Mammary microvascular endothelial cell (primary cell): ENCODE measurements at places on chromosomes 4 and X. TPM values are rescaled to one million over a fixed set of nuclear protein-coding genes. Genes with fewer than 3 reads are reported as not detected.

Gene NPY2R
- total RNA-seq: not detected in 2 replicates

Gene KLB
- under 0.01 TPM in 1 of 2 replicates, not detected in the other for total RNA-seq

Gene MAGEB6
- total RNA-seq: not detected in 2 replicates

Gene HS6ST2
- 0.10 and 0.67 TPM in 2 replicates for total RNA-seq

Gene ZC4H2
- total RNA-seq: 4.9 and 10.3 TPM in 2 replicates

Gene GAGE12H
- not detected in 2 replicates for total RNA-seq

Gene TMEM31
- total RNA-seq: not detected in 2 replicates

Gene ITIH6
- not detected in 2 replicates for total RNA-seq

Gene IL15
- total RNA-seq: 2.6 and 4.1 TPM in 2 replicates

Gene COL25A1
- 7.4 and 9.1 TPM in 2 replicates for total RNA-seq

Gene MAGEC2
- total RNA-seq: not detected in 2 replicates

Gene TIGD2
- total RNA-seq: 2.8 and 3.8 TPM in 2 replicates

Gene CT47B1
- total RNA-seq: not detected in 2 replicates

Gene SPATA4
- total RNA-seq: not detected in 2 replicates

Gene STPG2
- 0.84 TPM in 1 of 2 replicates, not detected in the other for total RNA-seq

Gene TMPRSS11E
- total RNA-seq: not detected in 2 replicates

Gene HGFAC
- total RNA-seq: not detected in 2 replicates

Gene TIGD4
- total RNA-seq: 0.07 and 0.25 TPM in 2 replicates

Gene LEF1
- 0.07 and 0.10 TPM in 2 replicates for total RNA-seq

Gene TGIF2LX
- not detected in 2 replicates for total RNA-seq

Gene XG
- 0.49 and 1.7 TPM in 2 replicates for total RNA-seq

Gene SPATA18
- 6.8 and 11.3 TPM in 2 replicates for total RNA-seq

Gene ITM2A
- total RNA-seq: 211 and 247 TPM in 2 replicates

Gene LDB2
- total RNA-seq: 39.4 and 46.4 TPM in 2 replicates

Gene NDST4
- total RNA-seq: not detected in 2 replicates

Gene DCTD
- 63.8 and 73.5 TPM in 2 replicates for total RNA-seq

Gene FGFR3
- 0.89 and 3.9 TPM in 2 replicates for total RNA-seq

Gene ACE2
- not detected in 2 replicates for total RNA-seq

Gene MAGEA11
- total RNA-seq: not detected in 2 replicates

Gene AMBN
- total RNA-seq: not detected in 2 replicates

Gene GAGE1
- total RNA-seq: not detected in 2 replicates

Gene CCNA2
- 103 and 107 TPM in 2 replicates for total RNA-seq

Gene EVC
- total RNA-seq: 9.1 and 9.3 TPM in 2 replicates
